Fibroblast of skin of right biceps (primary cell): ENCODE measurements at places on chromosomes 5 and 9.

- peak; percentile 14 for DNase-seq
Observed at GRCh38 chr9:129204840-129205239, 26.8 kb upstream of the IER5L start.

DNA sequence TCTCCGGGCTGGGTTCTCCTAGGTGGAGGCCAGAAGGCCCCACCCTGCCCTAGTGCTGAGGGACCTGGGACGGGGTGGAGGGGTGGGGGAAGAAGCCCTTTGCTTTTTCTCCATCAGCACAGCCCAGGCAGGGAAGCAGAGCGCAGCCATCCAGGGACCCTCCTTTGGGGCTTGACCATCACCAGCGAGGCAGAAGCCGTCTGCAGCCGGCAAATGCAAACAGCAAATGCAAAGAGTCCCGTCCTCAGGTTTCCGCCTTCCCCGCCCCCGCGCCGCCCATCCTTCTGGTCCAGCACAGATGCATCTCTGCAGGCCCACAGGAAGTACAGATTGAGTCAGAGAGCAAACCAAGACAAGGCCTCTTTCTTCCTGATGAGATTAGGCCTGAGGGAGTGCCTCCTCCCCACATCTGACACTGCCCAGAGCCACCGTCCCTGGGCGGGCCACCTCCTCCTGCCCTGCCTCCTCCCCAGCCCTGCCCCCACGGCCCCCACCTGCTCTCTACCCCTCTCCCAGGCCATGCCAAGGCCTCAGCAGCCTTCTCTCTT, 23.4 kb downstream of the CORO2A start:
- DNase-seq: peak; percentile 29

GRCh38 chr5:14197056-14197455, 53.9 kb downstream of the TRIO start:
- DNase-seq: no peak

DNA sequence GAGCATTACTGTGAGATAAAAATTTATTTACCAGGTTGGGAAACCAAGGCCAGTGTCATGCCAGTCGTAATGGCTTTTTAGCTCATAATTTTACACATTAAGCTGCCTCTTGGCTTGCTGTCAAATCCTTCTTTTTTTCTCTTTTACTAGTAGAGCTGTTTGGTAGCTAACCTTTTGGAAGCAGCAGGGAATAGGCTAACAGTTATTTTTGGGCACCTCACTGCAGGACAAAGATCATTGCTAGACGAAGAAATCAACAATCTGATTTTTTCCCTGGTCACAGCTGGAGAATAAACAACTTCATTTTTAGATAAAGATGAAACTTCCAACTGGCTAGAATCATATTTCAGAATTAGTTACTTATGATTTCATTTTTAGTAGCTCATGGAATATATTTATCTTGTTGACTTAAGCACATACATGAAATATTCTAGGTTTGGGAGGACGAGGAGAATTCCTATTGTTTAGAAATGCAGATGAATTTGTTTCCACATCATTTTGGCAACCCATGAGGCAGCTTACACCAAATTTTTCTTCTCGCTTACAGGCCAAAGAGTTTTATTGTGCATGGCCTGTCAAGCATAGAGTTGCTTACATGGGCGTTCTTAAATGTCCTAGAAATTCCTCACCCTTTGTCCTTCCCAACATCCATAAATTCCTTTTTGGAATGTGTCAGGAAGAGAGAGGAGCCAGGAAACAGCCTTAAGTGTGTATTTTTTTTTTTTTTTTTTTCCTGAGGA, 19.6 kb downstream of the TNC start:
- DNase-seq: peak; percentile 78

GRCh38 chr5:159825551-159826051, 90.7 kb upstream of the ADRA1B start:
- no peak for DNase-seq

DNA sequence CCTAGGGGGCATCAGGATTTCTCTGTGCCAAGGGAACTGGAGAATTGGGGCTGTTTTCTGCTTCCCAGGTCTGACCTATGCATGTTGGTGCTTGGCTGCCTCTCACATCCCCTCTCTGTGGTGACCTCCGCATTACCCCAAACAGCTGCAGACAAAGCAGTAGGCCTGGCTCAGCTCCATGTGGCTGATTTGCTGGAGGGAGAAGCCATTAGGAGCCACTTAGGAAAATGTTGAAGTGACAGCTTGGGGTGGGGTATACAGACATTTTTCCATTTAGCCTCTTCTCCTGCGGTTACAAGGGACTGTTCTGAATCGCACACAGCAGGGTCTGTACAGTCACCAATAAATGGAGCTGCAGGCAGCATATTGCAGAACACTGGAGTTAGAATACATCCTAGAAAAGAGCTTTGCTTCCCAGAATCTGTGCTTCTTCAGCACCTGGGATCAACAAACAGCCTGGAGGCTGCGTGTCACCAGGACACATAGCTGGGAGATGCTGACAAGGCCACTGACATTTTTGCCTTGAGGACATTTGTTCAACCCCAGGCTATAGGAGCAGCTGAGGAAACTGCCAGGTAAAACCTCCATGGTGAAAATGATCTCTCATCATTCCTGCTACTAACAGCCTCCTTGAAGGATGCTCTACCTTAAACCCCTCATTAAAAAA, 335.3 kb downstream of the DIRAS2 start:
- no peak for DNase-seq

GRCh38 chr9:112046181-112046580, 128.9 kb downstream of the SUSD1 start:
- peak; percentile 89 for DNase-seq

DNA sequence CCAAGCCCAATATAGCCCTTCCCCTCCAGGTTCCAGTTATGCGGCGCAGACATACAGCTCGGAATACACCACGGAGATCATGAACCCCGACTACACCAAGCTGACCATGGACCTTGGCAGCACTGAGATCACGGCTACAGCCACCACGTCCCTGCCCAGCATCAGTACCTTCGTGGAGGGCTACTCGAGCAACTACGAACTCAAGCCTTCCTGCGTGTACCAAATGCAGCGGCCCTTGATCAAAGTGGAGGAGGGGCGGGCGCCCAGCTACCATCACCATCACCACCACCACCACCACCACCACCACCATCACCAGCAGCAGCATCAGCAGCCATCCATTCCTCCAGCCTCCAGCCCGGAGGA, 6.3 kb downstream of the NR4A3 start:
- no peak for DNase-seq

- peak; percentile 66 for DNase-seq
Observed at GRCh38 chr5:179827680-179828079, 7.0 kb downstream of the SQSTM1 start.

GRCh38 chr5:72844218-72844603, 27.8 kb downstream of the TNPO1 start:
- no peak for DNase-seq

DNA sequence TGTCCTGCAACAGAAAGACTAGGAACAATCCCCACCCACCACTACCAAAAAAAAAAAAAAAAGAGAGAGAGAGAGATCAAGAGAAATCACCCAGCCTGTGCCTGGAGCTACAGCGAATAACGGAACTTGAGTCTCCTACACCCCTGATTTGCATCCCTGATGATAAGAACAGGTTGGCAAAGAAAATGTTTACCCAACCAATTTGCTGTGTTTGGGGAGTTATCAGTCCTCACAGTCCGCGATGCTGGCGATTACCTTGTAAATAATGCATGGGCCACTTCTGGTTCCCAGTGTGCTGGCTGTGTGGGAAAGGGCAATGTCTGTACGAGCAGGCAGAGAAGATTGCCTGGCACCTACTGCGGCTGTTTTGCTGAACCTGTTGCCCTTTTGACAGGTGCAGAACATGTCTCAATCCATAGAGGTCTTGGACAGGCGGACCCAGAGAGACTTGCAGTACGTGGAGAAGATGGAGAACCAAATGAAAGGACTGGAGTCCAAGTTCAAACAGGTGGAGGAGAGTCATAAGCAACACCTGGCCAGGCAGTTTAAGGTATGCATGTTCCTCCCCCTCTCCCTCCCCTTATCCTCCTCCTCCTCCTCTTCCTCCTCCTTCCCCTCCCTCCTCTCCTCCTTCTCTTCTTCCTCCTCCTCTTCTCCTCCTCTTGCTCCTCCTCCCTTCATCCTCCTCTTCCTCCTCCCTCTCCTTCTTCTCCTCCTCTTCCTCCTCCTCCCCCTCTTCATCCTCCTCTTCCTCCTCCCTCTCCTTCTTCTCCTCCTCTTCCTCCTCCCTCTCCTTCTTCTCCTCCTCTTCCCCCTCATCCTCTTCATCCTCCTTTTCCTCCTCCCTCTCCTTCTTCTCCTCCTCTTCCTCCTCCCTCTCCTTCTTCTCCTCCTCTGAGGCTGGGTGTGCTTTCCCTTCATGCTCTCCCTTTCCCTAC, 8.3 kb downstream of the OLFM1 start:
- DNase-seq: no peak

- DNase-seq: no peak
Observed at GRCh38 chr9:68973619-68974018, 40.3 kb downstream of the PRKACG start.

DNA sequence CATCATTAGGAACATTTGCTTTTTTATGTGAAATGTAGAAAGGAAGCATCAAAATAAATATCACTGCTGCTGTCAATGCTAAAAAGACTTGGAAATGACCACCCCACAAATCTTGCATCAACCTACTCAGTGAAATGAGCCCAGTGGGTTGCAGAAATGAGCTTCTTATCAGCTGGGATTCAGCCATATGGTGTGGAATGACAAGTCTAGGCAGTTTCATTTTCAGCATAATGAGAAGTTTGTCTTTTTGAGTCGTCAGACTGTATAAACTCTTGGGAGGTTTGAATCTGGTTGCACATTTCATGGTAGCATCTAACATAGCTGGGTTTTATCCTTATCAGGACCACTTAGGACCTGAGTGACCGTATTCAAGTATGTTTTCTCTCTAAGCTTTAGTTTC, 251.1 kb upstream of the PPP1R2B start:
- no peak for DNase-seq

DNA sequence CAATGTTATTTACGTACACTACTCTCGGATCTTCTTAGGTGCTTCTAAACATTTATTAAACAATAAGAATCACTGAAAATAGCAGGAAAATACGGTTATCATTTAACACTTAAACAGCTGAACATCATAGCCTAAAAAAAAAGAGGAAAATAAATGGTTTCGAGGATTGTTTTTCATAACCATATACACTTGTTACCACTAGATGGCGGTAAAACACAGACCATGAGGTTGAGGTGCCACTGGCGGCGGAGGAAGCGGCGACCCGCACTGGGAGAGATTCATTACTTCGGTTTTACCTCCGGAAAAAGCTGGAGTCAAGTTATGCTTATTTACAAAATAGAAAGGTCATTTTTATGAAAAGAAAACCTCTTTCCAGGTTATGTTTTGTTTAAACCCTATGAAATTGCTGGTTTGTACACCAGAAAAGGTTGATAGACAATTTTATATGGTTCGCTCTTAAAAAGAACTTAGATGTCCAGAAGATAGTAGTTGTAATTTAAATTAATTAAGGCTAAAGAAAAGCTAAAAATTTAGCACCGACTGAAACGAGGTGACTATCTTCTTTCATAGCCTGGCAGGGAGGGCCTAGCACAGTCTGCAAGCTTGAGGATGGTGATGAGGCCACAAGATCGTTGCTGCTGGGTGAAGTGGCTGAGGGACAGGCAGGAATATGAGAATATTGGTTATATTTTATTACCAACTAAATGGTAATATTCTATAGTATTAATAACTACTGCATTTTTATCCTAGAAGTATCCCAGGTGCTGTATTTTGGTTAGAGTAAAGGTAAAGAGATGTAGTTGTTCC, 605.7 kb downstream of the RAB3C start:
- peak; percentile 67 for DNase-seq

GRCh38 chr5:175394601-175395000, 49.4 kb downstream of the DRD1 start:
- no peak for DNase-seq

DNA sequence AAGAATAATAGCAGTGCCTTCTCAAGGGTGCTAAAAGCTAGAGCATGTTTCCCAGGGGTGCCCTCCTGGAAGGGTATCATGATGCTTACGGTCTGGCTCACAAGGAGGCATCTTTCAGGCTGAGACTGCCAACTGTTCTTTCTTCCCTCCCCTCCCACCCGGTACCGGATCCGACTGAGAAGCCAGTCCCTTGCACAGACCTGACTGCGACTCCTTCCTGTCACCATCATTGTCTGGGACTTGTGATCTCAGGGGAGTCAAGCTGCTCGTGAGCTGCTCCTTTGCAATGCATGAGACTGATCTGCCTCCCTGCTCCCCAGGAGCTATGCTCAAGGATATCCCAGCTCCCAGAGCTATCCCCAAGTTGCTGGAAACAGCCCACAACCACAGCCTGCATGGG, 170.8 kb downstream of the GADD45G start:
- DNase-seq: no peak

GRCh38 chr5:34626036-34626435, 30.1 kb upstream of the RAI14 start:
- peak; percentile 78 for DNase-seq

DNA sequence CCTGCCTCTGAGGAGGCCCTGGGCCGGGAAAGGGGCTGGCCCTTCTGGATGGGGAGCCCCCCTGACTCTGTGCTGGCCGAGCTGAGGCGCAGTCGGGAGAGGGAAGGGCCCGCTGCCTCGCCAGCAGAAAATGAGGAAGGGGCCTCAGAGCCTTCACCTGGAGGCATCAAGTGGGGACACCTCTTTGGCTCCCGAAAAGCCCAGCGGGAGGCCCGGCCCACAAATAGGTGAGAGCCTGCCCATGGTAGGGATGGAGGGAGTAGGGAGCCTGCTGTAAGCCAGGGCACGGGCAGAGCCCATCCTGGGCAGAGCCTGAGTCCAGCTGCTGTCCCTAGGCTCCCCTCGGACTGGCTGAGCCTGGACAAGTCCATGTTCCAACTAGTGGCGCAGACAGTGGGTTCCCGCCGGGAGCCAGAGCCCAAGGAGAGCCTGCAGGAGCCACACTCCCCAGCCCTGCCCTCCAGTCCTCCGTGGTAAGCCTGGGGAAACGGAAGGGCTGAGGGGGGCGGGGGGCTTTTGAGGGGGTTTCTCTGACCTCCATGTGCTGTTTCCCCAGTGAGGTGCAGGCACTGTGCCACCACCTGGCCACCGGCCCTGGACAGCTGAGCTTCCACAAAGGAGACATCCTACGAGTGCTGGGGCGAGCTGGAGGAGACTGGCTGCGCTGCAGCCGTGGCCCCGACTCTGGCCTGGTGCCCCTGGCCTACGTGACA, 44.3 kb upstream of the TESK1 start:
- no peak for DNase-seq

GRCh38 chr9:134709512-134710270, 68.1 kb downstream of the COL5A1 start:
- DNase-seq: peak; percentile 67

DNA sequence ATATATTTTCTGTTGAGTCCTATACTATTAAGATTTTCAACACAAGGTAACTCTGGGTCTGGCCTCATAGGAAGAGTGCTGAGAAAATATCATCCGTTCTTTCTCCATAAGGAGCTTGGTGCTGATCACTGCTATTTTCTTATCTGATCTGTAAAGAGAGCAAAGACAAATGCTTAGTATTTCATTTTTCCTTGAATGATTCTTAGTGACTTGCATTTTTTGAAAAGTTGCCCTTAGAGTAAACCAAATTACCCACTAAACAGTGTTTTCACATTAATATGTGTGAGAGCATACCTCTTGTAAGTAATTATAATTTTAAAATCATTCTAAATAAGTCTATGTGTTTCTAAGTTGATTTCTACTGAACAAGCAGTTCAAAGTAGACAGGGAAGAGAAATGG, 121.3 kb upstream of the CTSV start:
- DNase-seq: no peak

GRCh38 chr9:38186404-38187115, 117.5 kb upstream of the SHB start:
- no peak for DNase-seq
